ENCODE measurements at places on chromosomes 11 and 22. TPM values are rescaled to one million over a fixed set of nuclear protein-coding genes. Genes with fewer than 3 reads are reported as not detected.
A peak's percentile ranks its signal among the peaks of the same experiment; 100 is the strongest.

The WT1 gene
- total RNA-seq, result not detected

The SERHL2 gene
- 18.9 TPM for total RNA-seq

The SYCE3 gene
- total RNA-seq, result not detected

The KCNA4 gene
- total RNA-seq, result not detected

The OR10A6 gene
- not detected for total RNA-seq

The KCNJ5 gene
- total RNA-seq, result 0.76 TPM

DNA sequence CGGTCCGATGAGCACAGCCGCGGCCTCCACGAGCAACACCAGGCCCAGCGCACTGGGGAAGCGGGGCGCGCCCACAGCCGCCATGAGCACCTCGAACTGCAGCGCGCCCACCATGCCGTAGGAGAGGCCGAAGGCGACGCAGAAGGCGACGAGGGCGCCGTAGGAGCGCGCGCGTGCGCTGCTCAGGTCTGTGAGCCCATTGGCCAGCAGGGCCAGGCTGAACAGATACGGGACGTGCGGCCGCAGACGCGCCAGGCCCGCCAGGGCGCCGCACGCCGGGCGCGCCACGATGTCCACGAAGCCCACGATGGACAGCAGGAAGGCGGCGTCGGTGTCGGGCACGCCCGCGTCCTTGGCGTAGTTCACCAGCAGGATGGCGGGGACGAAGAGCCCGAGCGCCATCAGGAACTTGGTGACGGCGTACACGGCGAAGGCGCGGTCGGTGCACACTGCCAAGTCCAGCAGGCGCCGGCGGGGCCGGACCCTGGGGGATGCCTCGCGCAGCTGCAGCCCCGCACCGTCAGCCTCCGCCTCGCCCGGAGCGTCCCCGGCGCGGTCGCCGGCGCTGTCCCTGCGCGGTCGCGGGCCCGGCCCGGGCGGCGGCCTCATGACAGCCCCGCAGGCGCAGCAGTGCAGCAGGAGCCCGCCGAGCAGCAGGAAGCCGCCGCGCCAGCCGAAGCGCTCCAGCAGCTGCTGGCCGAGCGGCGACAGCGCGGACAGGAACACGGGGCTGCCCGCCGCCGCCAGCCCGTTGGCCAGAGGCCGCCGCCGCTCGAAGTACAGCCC lies 2.9 kb downstream of the SLC16A8 start:
- peak; percentile 82 for DNase-seq

DNA sequence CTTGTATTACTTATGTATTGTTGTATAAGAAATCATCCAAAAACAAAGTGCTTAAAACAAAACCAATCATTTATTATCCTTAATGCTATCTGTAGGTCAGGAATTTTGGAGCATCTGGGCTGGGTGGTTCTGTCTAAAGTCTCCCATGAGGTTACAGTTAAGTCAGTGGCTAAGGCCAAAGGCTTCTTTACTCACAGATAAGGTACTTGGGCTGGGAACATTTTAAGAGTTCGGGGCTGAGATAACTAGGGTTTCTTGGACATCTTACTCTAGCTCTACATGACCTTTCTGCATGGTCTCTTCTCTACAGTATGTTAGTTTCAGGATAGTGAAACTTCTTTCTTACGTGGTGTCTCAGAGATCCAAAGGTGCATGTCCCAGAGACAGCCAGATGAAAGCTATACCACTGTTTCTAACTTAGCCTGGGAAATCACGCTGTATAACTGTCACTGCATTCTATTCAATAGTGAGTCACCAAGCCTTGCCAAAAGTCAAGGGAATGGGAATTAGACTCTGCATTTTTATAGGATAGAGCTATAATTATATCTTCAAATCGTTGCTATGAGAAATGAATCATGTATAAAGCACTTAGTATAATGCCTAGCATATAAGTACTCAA lies 29.6 kb downstream of the SOX6 start:
- no peak for DNase-seq

GRCh38 chr11:83801799-83802198 lies 515.6 kb upstream of the CCDC90B start:
- DNase-seq, result no peak

GRCh38 chr11:7314811-7315604 lies 63.3 kb downstream of the SYT9 start:
- peak; percentile 59 for DNase-seq

DNA sequence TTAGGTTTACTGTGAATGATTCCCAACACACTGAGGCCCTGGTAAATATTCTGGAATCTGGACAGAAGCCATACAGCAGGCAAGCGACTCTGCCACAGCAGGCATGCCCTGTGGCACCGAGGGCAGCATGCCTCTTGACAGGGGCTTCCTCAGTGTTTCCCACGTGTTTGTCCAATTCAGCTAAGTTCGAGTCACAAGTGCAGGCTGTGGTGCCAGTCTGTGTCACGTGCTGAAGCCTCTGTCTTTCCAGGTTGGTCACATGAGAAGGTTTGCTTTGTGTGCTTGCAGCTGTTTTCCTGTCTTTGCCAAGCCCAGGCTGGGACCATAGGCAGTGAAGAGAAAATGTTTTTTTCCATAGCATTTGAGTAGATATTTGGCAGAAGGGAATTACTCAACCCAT lies 2.4 kb upstream of the PPFIBP2 start:
- DNase-seq, result no peak

DNA sequence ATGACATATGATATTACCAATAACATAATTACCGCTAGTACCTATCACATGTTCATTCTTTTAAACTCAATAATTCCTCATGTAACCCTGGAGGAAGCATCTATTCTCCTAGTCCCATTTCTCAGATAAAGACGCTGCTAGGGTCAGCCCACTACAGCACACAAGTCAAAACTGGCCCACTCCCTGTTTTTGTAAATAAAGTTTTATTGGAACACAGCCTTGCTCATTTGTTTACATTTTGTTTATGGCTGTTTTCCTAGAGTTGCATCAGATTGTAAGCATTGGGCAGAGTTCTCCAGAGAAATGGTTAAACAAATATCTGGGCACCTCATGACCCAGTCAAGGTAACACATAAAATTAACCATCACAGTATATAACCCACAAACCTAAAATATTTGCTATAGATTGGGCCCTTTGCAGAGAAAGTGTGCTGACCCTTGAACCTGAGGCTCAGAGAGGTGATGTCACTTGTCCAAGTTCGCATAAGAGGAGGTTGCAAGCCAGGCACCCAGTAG lies 36.8 kb downstream of the MN1 start:
- no peak for DNase-seq

- peak; percentile 10 for DNase-seq
Measured at GRCh38 chr22:22396741-22397291, 111.7 kb downstream of the ZNF280B start.

DNA sequence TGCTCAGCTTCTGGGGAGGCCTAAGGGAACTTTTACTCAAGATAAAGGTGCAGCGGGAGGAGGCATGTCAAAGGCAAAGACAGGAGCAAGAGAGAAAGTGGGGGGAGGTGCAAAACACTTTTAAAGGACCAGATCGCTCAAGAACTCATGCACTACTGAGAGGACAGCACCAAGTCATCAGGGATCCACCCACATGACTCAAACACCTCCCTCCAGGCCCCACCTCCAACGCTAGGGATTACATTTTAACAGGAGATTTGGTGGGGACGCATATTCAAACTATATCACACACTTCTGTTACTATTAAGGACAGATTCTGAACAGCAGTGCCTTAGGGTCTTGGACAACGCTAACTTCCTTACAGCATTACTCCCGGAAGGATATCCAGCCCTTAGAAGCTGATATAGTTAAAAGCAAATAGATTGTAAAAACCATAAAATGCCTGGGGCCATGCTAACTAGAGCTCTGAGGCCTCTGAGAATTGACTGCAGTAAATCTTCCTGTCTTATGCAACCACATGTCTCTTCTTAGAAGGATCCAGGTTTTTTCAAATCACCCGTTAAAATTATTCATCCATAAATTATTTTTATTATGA lies 16.7 kb upstream of the ZC3H12C start:
- DNase-seq, result no peak

GRCh38 chr11:83317757-83318690 lies 31.9 kb upstream of the CCDC90B start:
- DNase-seq, result no peak

DNA sequence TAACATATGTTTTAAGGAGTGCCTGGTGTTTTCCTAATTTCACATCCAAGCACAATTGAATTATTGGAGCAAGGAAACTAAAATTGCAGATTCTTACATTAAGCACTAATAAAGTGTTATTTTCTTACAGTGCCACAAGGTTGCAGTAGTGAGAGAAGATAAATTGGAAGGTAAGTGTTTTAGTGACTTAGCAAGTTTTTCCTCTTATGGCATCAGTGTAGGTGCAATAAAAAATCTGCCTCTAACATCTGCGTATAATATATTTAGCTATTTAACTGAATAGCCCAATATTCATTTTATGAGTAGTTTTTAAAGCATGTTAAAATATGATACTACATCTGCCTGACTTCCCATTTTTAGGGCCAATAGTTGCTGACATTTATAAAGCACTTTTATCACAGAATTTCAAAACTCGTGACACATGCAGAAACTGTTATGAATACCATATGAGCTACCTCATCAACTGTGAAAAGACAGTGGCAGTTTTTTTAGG lies 19.0 kb downstream of the POLD3 start:
- DNase-seq, result no peak

GRCh38 chr22:50190182-50190940 lies 4.6 kb downstream of the TRABD start:
- DNase-seq, result peak; percentile 92

- no peak for DNase-seq
Measured at GRCh38 chr22:21998595-21999247, 16.1 kb upstream of the TOP3B start.

GRCh38 chr11:93905384-93905783 lies 55.0 kb upstream of the VSTM5 start:
- DNase-seq, result no peak

- DNase-seq, result no peak
Measured at GRCh38 chr22:43921370-43921769, 2.2 kb upstream of the PNPLA3 start.

DNA sequence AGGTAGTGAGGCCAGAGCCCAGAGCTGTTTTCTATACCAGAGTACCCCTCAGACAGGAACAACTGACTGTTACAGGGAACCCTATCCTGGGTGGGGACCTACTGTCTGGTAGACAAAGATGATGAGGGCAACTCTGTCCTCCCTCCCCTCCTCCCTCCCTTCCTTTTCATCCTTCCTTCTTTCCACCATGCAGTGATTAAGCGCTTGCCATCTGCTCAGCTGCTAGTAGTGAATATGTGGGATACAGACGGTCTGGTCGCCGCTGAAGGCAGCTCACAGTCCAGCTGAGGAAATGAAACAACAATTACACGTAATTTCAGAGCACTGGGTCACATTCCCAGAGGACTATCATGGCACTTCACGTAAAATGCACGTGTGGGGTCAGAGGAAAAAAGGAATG lies 597.1 kb downstream of the BUD13 start:
- peak; percentile 24 for DNase-seq

DNA sequence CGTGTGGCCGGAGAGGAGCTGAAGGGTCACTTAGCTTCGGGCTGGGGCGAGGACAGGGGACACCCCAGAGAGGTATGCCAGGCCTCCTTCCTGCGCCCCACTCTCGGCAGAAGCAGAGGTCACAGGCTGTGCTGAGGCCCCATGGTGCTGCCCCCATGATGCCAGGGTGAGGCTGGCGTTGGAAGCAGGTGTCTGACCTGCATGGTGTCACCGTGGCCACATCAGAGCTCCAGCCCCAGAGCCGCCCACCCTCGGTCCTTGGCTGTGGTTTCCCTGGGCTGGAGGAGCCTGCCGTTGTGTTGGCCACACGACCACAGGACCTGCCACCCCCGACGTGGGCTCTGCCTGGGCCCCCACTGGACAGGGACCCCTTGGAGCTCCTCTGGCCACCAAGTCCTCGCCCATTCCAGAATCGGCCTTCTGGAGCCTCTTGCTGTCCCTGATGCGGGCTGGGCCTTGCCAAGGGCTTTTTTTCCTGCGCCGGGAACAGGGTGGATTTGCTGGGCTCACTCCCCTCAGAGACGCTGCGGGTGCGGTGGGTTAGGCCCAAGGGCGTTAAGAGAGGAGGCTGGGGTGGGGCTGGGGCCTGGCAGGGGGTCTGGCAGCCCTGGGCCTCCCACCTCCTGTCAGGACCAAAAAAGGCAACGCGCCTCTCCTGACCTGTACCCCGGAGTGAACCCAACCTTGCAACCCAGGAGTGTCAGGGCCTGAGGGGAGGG lies 8.2 kb upstream of the TSSC4 start:
- DNase-seq, result no peak

- no peak for DNase-seq
Measured at GRCh38 chr11:5500393-5500801, 9.4 kb downstream of the UBQLN3 start.

DNA sequence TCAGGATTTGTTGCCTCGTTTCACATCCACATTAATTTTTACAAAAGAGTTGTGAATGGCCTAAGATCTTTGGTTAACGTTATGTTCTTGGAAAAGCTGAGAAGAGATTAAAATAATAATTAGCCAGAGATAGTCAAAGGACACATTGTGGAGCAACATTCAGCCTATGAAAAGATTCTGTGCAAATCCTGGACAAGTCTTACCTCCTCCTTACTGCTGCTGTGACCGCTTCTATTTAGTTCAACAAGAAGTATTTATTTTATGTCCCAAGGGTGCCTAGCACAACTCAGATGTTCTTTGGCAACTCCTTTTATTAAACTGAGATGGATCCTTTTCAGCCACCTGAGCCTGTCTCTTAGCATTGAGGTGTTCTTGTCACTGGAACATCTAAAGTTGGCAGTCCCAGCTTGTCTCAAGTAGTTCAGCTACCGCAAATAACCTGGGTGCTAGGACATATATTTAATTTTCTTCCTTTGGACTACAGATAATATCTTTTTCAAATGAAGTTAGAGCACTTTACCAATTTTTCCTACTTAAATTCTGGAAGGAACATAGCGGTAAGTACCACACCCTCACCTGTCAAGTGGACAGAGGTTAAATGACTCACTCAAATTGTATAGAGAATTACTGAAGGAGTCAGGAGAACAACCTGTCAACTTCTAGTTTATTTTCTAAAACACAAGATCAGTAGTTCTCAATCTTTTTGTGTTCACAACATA lies 80.5 kb upstream of the CHRM4 start:
- no peak for DNase-seq

DNA sequence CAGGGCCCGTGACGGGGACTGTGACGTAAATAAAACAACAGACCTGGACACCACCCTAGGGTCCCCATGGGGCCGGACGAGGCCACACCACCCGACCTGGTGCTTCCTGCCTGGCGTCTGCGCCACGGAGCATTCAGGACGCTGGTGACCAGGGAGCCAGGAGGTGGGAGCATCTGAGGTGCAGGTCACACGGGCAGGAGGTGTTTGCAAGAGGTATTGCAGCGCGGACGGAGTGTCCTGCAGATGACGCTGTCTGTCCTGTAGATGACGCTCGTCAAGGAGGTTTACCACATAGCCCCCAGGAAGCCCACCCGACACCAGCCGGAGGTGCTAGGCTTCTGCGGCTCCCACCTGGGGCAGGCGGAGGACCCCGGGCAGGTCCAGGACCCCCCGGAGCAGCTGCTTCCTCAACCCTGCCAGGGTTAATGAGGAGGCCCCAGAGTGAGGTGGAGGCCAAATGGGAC lies 986 bp upstream of the MUC5B start:
- peak; percentile 45 for DNase-seq
